Activated T-helper 2 cell treated with anti-CD3 and anti-CD28 coated beads, Interferon-gamma antibody, Interleukin-2, Interleukin-4, amounts not matched to agents 10 μg/mL and 5 μg/mL and 100 μg/mL, durations not matched to agents 14 hours and 24 hours and 36 hours (primary cell): ENCODE measurements at places on chromosomes 16 and 17.

DNA sequence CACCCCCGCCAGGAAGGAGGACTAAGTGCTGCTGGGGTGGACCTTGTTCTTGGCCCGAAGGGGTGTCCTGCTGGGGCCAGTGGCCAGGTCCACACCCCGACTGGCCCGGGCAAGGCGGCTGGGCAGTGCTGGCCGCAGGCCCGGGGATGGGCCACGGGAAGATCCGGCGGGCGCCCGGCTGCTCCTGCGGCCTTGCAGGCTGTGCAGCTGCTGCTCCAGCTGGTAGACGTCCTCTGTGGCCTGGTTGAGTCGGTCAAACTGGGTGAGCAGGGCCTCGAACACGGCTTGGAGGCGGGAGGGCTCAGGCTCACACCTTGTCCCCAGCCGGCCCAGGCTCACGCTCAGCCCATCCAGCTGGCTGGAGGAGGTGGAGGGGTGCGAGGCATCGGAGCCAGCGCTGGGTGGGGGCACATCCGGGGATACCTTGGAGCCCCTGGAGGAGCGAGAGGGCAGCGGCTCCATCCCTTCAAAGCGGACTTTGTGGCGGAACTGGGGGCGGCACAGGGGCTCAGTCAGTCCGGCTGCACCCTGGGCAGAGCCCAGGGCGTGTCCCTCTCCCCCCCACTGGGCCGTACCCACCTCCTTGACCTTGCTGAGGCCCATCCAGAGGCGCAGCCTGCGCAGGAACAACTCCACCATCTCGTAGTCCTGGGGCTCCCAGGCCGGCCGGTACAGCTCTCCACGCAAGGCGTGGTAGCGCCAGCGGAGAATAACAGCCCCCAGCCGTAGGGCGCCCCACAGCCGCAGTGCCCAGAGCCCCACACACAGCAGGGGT lies 42.1 kb downstream of the TSC2 start:
- H3K27me3 ChIP-seq, result no peaks in the 10 kb centered on the region
- peaks cover 16% of the 10 kb centered on the region for H3K36me3 ChIP-seq

GRCh38 chr16:83826146-83826913 lies 18.6 kb downstream of the HSBP1 start:
- H3K4me3 ChIP-seq, result no peak overlapping the region
- no peak overlapping the region for H3K27ac ChIP-seq
- H3K27me3 ChIP-seq, result no peaks in the 10 kb centered on the region
- DNase-seq, result peak; percentile 72

DNA sequence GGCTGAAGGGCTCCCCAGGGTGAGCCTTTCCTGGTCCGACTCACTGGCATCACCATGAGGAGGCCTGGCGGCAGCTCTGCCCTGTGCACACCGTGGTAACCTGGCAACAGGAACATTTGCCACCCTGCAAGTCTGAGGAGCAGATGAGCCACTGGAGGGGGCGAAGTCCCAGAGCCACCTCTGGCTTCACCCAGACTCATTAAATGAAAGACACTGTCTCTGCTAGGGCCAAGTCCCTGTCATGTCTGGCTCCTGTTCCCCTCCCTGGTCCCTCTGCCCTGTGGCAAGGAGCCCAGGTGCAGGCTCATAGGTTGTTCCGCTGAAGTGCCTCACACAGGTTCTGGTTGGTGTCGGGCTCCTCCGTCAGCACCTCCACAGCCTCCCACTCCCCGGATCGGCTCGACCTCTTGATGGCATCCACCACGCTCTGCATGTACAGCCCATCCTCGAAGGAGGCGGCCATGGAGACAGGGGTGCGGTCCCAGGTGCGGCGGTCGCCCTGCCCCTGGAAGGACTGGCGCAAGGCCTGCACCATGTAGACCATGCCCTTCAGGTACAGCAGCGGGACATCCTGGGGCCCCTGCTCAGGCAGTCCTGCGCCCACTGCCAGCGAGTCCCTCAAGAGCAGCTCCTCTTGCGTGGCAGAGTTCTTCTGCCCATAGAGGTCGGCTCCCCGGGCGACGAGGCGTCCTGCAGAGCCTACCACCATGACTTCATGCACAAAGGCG lies 8.4 kb downstream of the C16orf86 start:
- H3K27ac ChIP-seq, result no peak overlapping the region
- DNase-seq, result no peak
- no peak overlapping the region for H3K4me3 ChIP-seq

DNA sequence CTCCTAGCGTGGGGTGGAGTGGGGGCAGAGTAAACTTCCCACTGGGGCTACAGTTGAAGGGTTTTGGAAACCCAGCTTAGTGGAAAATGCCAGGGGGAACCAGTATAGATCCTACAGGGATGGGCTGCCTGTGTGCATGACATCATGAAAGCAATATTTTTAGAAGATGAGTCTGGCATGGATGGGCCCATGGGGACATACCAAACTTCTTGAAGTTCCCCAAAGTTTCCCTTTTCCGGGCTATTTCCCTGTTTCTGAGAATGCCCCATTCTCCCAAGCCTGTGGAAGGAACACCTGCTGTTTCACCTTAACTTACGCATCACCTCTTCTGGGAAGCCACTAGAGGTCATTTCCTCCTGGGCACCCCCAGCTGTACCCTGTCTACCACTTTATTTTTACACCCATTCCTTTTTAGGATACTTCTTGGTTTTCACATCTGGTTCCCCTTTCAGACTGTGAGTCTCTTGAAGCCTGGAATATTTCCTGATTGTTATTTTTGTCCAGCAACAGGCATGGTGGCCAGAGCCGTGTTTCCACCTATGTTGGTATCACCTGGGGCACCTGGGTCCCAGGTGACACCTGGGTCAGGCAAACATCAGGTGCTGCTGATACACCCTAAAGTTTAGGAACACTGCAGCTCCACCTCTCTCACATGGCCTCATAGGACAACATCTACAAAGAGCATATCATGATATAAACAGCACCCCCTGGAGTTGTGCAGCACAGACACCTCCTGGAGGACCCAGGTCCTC lies 9.8 kb downstream of the SOCS3 start:
- H3K4me1 ChIP-seq, result peaks cover 43% of the 10 kb centered on the region
- H3K36me3 ChIP-seq, result peaks cover 19% of the 10 kb centered on the region
- H3K4me3 ChIP-seq, result no peak overlapping the region
- DNase-seq, result no peak
- H3K27ac ChIP-seq, result no peak overlapping the region

- H3K4me1 ChIP-seq, result peaks cover 48% of the 10 kb centered on the region
- H3K27ac ChIP-seq, result peak overlapping the region; percentile 84
- no peaks in the 10 kb centered on the region for H3K36me3 ChIP-seq
- no peak overlapping the region for H3K4me3 ChIP-seq
- H3K27me3 ChIP-seq, result no peaks in the 10 kb centered on the region
Measured at GRCh38 chr17:17119533-17119932, 77.3 kb downstream of the MPRIP start.
